ENCODE measurements at places on chromosomes 12 and 14. TPM values are rescaled to one million over a fixed set of nuclear protein-coding genes. Genes with fewer than 3 reads are reported as not detected.

Gene RPL6
- 1,061 TPM for total RNA-seq

Gene AP4S1
- total RNA-seq, result 4.0 TPM

Gene SLC25A47
- not detected for total RNA-seq

Gene KRT75
- total RNA-seq, result not detected

Gene CLEC9A
- total RNA-seq, result not detected

Gene TCP11L2
- total RNA-seq, result 65.1 TPM

Gene MANSC4
- not detected for total RNA-seq

Gene SVOP
- total RNA-seq, result not detected

Gene BCL11B
- total RNA-seq, result under 0.01 TPM

Gene GALNT16
- 0.85 TPM for total RNA-seq

Gene TMEM52B
- total RNA-seq, result 0.14 TPM
